ENCODE measurements at places on chromosomes 6 and 20.

GRCh38 chr6:51929934-51930574, 157.4 kb downstream of the PKHD1 start:
- DNase-seq, result no peak

DNA sequence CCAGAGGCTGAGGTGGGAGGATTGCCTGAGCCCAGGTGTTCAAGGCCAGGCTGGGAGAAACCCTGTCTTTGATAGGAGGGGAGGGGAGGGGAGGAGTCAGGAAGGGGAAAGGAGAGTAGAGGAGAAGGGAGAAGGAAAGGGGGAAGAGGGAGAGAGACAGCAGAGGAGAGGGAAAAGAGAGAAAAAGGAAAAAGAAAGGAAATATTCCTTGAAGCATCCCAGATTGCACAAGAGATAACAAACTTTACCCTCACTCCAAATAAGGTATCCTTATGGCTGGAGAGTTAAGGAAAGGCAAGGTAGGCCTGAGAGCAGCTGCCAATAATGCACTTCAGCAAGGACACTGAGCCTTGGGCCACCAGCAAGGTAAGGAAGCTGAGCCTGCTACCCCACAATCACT, 166.3 kb upstream of the SLC22A16 start:
- no peak for DNase-seq

DNA sequence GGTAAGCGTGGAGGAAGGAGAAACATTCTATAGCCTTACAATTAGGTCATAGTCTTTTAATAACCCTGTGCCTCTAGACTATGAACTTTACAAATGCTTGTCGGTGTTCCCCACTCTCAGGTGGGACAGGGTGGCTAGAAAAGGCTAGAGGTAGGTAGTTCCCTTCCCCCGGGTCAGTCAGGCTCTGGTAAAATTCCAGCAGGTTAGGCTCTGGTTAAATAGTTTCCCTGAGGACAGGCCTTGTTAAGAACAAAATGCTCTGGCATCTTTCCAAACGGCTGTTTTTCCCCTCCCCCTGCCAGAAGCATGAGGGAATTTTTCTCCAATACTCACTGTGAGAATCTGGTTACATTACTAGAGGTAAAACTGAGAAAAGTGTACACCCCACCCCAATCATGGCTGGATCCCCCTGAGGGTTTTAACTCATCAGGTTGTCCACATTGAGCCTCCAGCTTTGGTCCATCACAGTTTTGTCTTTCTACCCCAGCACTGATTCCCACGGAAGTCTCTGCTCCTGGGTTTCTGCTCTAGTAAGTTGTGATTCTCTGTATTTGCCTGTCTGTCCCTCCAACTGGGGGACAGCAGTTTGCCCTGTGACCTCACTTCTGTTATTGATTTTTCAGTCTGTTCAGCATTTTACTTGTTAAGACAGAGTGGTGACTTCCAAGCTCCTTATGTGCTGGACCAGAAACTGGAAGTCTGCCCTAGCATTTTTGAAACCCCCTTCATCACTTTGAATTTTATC, 84.7 kb upstream of the ADGRF1 start:
- DNase-seq, result no peak

DNA sequence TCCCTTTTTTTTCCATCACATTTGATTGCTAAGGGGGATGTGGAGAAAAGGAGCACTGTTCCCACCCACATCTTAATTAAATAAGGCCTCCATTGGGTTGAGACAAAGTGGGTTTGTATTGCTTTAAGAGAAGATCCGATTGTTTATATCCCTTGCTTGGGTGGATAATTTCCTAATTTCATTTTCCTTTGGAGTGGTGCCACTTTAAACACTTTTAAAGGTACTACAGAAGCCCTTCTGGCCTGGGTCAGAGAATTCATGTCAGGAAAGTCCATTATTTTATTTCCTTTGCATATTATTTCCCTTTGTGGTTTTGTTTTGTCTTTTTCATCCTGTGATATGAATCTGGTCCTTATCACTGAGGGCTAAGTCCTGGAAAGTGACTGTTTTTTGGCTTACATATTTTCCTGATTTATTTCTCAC, 56.9 kb downstream of the PHACTR2 start:
- no peak for DNase-seq

DNA sequence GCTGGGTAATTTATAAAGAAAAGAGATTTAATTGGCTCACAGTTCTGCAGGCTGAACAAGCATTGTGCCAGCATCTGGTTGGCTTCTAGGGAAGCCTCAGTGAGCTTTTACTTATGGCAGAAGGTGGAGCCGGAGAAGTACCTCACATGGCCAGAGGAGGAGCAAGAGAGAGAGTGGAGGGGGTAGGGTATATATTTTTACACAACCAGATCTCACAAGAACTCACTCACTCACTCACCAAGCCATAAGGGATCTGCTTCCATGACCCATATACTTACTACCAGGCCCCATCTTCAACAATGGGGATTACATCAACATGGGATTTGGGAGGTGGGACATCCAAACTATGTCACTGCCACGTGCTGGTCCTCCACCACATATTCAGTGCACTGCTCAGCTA, 152.6 kb upstream of the PRND start:
- peak; percentile 21 for DNase-seq

DNA sequence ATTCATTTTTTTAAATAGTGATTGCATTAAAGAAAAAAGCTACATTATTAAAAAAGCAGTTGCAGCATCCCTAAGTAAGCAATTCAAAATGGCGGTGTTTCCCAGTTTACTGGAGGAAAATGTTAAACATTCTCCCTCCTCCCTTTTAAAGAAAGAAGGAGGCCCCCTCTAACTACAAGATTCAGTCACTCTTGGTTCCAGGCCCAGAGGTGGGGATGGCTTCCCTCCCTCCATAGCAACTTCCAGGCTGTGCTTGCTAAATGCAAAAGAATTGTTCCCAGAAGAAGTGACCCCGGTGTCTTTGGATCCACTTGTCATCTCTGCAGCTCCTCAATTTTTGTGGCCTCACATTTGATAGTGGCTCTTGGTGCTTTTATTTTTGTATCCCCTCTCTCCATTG, 165.9 kb downstream of the SOBP start:
- DNase-seq, result no peak

DNA sequence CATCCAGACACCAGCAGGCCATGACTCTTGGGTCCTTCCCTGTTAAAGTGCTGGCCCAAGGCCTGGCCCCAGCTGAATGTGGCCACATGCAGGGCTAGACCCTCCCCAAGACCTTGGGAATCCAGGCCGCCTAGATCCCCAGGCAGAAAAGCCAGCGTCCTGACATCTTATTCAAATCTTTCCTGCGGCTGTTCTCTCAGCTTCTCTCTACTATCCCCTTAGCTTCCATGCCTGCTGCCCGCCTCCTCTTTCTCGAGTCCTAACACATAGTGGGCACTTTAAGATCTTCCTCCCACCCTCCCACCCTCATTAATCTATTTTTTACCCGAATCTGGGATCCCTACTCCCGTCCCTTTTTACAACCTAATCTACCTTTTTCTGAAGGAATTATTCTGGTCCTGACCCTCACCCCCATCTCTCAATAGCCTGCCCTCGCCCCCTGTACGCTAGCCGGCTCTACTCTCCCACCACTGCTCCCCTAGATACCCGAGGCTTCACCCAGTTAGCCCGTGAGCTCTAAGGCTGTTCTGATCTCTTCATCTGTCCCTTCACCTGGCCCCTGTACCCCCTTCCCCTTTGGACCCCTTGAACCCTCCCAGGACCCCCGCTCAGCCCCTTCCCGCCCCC, at the start of gene CCHCR1:
Gene CCHCR1 (minus strand): TSS at position 290 of the 627 bp plus-strand sequence. CDS start 202 bp downstream, at position 88.
- DNase-seq, result no peak

DNA sequence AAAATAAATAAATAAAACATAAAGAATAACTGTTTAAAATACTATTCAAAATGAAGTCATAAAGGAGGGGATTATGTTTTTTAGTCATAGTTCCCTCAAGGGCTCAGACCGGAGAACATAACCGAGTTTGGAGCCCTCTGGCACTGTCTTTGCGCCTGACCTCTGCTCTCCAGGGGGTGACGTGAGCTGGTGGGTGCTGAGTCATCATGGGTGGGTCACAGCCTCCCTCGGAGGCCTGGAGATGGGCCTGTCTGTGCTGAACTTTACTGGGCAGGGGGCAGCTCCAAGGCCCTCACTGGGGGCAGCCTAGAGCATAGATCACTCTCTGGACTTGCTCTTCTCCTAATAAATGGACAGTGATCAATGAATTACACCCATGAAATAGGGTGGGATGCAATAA, 3.1 kb upstream of the MAVS start:
- DNase-seq, result no peak

- no peak for DNase-seq
These were observed 135.1 kb downstream of the QRSL1 start for GRCh38 chr6:106764353-106764980.

DNA sequence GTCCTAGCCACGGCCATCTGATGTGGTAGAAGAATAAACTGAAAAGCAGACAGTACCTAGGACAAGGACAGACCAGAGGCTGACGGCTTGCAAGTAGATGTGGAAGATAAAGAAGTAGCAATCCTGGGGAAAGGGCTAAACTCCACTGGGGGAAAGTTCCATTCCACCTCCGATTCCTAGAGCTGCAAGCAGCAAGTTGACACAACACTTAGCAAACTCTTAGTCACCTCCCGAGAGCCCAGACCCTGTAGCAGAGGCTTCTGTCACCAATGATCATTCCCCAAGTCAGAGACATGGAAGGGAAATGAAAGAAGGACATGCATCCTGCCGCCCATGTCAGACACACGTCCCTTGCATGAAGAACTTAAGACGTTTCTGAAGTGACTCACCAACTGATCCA, 99.2 kb upstream of the RPS6KA2 start:
- no peak for DNase-seq

DNA sequence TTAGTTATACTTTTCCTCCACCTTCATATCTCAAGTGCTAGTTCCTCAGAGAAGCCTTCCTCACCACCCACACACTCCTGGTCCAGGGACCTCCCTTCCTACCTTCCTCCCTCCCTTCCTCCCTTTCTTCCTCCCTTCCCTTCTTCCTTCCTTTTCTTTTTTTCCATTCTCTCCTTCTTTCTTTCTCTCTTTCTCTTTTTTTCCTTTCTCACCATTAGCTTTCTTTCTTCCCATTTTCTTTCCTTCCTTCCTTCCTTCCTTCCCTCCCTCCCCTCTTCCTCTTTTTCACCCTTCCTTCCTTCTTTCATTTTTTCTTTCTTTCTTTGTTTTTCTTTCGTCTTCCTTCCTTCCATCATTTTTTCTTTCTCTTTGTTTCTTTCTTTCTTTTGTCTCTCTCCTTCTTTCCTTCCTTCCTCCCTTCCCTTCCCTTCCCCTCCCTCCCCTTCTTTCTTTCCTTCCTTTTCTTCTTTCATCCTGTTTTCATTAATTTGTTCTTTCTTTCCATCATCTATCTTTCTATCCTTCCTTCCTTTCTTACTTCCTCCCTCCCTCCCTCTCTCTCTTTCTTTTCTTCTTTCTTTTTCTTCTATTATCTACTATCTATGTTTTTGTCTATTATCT, 416.0 kb downstream of the PLCB1 start:
- DNase-seq, result no peak

GRCh38 chr6:44217332-44218143, 812 bp downstream of the MYMX start:
- no peak for DNase-seq

DNA sequence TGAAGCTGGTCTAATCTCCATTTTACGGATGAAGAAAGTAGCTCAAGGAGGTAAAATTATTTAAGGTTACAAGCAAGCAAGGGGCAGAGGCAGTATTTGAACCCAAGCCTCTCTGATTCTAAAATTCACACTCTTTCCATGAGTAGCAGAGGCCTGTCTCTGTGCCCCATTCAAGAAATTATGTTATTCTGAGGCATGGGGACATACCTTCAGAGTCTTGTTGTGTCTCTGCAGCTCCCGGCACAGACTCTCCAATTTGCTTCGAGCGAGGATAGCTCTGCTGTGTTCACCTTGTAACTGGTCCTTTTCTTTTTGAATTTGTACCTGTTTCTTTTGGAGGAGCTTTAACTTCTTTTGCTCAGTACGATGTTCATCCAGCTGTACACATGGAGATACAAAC, 21.5 kb downstream of the TXLNB start:
- DNase-seq, result no peak

DNA sequence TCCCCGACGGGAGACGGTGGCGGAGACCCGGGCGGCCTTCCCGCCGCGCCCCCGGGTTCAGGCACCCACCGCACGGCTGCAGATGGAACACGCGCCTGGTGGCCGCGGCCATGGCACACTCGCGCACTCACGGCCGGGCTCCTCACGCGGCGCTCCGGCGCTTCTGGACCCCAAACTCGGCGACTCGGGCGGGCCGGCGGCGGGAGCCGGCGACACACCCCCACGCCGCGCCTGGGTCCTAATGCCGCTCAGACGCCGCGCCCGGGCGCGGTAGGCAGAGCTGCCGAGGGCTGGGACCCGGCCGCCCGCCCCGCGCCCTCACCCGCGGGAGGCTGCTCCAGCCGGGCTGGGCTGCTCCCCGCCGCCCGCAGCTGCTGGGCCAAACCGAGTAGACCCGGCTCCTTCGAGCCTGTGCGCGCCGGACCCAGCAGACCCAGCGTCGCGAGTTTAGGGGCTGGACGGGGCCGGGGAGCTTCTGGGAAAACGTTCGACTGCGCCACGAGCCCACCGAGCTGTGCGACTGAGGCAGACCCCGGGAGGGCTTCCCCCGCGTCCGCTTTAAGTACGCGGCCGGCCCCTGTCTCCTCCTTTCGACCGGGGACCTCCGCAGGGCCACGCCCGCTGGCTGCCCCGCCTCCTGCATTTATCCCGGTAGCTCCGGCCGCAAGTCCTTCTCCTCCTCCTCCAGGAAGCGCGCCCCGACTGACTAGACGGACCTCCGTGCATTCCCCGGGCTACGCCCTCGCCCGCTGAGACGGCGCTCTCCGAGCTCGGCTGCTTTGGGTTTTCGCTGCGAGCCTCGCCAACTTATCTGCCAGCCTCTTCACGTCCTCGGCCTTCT, at the start of gene SLC4A11:
Gene SLC4A11 (minus strand): TSS at position 165 of the 841 bp plus-strand sequence. CDS start 53 bp downstream, at position 112.
- peak; percentile 16 for DNase-seq

DNA sequence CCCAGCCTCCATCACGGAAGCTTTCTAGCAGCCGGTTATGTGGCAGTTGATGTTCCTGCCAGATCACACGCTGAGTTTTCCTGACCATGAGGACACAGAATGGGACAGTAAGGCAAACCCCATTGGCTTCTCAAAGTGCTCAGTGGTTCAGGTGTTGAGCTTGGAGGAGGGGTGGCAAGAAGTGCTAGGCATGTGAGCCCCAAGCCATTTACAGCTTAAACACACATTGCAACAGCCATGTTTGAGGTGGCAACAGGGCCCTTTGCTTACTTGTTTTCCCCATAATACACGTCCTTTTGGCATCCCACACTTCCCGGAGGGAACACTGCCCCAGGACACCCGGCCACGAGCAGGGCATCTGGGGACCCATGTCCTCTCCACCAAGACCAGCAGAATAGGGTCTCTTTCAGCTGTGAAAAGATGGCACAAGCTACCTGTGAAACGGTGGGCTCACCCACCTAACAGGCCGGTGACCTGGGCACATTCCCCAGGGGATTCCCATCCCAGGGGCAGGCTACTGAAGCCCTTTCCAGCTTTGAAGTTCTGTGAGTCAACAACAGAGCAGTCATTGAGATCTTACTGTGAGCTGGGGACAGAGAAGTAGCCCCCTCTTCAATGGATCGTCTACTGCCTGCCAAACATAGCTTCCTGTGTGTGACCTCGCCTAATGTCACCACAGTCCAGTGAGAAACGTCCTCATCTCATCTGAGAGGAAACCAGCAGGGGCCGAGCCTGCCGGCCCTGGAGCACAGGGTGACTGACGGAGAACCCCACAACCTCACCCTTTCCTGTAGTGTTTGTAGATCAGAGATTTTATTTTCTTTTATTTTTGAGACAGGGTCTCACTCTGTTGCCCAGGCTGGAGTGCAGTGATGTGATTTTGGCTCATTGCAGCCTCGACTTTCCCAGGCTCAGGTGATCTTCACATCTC, 4.0 kb upstream of the TLDC2 start:
- no peak for DNase-seq

GRCh38 chr6:50993941-50994720, 175.5 kb downstream of the TFAP2B start:
- DNase-seq, result no peak

GRCh38 chr6:54515013-54515412, 206.8 kb downstream of the TINAG start:
- no peak for DNase-seq
